Glutamatergic neuron (in vitro differentiated cells): ENCODE measurements at places on chromosomes 16 and 17.

GRCh38 chr16:30958175-30959079 is 873 bp downstream of the SETD1A start:
- H3K36me3 ChIP-seq, result peaks cover 11% of the 10 kb centered on the region
- peak overlapping the region; percentile 93 for H3K4me3 ChIP-seq
- H3K4me1 ChIP-seq, result peaks cover 6% of the 10 kb centered on the region
- peak; percentile 77 for DNase-seq
- H3K27ac ChIP-seq, result peak overlapping the region; percentile 91

DNA sequence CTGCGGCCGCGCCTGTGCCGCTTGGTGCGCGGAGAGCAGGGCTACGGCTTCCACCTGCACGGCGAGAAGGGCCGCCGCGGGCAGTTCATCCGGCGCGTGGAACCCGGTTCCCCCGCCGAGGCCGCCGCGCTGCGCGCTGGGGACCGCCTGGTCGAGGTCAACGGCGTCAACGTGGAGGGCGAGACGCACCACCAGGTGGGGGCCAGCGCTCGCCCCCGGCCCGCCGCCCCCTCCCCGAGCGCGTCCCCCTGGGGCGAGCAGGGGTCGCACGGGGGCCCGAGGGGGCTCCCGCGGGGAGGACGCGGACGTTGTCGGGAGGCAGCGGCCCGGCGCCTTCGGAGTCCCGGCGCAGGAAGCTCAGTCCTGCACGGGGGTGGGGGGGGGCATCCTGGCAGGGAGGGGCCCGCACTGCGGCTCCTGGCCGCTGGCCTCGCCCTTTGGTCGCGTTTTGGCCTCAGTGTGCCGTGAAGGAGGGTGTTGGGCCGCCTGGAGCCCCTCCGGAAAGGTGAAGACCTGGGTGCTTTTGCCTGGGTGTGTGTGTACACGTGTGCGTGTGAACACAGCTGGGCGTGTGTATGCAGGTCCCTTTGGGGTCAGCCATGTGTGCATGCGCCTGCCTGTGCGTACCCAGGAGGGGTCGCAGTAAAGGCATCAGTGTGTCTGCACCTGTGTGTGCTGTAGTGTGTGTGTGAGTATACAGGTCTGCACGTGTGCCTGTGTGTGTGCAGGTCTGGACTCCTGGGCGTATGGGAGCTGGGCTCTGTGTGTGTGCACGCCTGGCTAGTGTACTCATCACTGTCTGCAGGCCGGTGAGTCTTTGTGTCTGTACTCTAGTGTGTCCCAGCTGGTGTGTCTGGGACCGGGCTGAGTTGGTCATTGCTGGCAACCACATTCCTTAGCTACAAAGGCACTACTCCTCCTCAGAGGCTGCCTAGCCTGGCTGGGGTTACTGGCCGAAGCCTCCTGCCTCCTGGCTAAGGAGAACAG is 615 bp downstream of the NHERF2 start:
- H3K4me1 ChIP-seq, result peaks cover 6% of the 10 kb centered on the region
- peak; percentile 48 for DNase-seq
- peak overlapping the region; percentile 52 for H3K27ac ChIP-seq
- H3K27me3 ChIP-seq, result peaks cover 12% of the 10 kb centered on the region
- H3K4me3 ChIP-seq, result peak overlapping the region; percentile 86

GRCh38 chr16:72876981-72877373 is 171.0 kb downstream of the ZFHX3 start:
- H3K4me3 ChIP-seq, result no peak overlapping the region
- no peaks in the 10 kb centered on the region for H3K36me3 ChIP-seq
- H3K4me1 ChIP-seq, result peaks cover 12% of the 10 kb centered on the region
- H3K27ac ChIP-seq, result no peak overlapping the region
- no peaks in the 10 kb centered on the region for H3K27me3 ChIP-seq

GRCh38 chr16:880471-881171 is 80.1 kb upstream of the GNG13 start:
- H3K4me3 ChIP-seq, result no peak overlapping the region
- no peaks in the 10 kb centered on the region for H3K27me3 ChIP-seq
- H3K4me1 ChIP-seq, result no peaks in the 10 kb centered on the region
- peaks cover 17% of the 10 kb centered on the region for H3K36me3 ChIP-seq
- no peak for DNase-seq

DNA sequence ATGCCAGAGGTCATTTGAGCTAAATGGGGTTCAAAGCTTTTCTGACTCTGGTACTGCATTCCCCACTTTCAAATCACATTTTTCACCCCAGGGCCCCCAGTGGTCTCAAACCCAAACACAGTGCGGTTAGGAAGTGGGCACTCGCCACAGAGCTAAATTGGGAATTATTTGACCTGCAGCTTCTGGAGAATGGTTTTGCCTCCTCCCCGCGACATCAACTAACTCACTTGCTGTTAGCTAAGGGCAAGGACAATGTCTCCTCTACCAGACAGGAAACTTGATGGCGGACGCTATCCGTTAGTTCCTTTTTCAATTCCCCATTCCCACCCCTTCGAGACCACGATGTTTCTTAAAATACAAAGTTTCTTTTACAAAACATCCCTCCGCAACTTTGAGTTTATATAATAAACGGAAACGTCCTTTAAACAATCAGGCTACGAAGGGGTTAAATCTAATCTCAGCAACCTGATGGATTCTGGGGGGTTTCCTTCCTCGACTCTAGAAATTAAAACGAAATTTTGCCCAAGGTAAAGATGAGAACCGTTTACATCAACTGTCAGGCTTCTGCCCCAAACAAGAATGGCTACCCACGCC is 500 bp upstream of the KAT7 start:
- H3K27ac ChIP-seq, result peak overlapping the region; percentile 81
- H3K27me3 ChIP-seq, result peaks cover 4% of the 10 kb centered on the region
- no peak for DNase-seq
- H3K4me1 ChIP-seq, result peaks cover 36% of the 10 kb centered on the region
- no peaks in the 10 kb centered on the region for H3K36me3 ChIP-seq

- H3K4me3 ChIP-seq, result peak overlapping the region; percentile 38
- peaks cover 12% of the 10 kb centered on the region for H3K4me1 ChIP-seq
- H3K27ac ChIP-seq, result peak overlapping the region; percentile 44
- no peak for DNase-seq
- peaks cover 2% of the 10 kb centered on the region for H3K27me3 ChIP-seq
Observed at GRCh38 chr17:31508288-31509094, 117.0 kb downstream of the RAB11FIP4 start.

GRCh38 chr16:84449156-84450140 is 55.0 kb downstream of the MEAK7 start:
- H3K4me1 ChIP-seq, result no peaks in the 10 kb centered on the region
- no peak overlapping the region for H3K4me3 ChIP-seq
- H3K36me3 ChIP-seq, result peaks cover 4% of the 10 kb centered on the region
- DNase-seq, result no peak
- no peak overlapping the region for H3K27ac ChIP-seq
- peaks cover 3% of the 10 kb centered on the region for H3K27me3 ChIP-seq

GRCh38 chr17:40666331-40666730 is 1.4 kb upstream of the KRT222 start:
- no peak for DNase-seq
- no peaks in the 10 kb centered on the region for H3K36me3 ChIP-seq
- no peaks in the 10 kb centered on the region for H3K27me3 ChIP-seq

GRCh38 chr17:27858621-27859305 is 34.4 kb downstream of the LYRM9 start:
- H3K4me3 ChIP-seq, result no peak overlapping the region
- peaks cover 6% of the 10 kb centered on the region for H3K27me3 ChIP-seq
- DNase-seq, result no peak
- H3K27ac ChIP-seq, result no peak overlapping the region
- no peaks in the 10 kb centered on the region for H3K36me3 ChIP-seq
- H3K4me1 ChIP-seq, result no peaks in the 10 kb centered on the region

GRCh38 chr17:48153691-48154358 is 46.3 kb downstream of the SNX11 start:
- peak; percentile 42 for DNase-seq
- no peak overlapping the region for H3K4me3 ChIP-seq
- H3K27ac ChIP-seq, result no peak overlapping the region
- peaks cover 1% of the 10 kb centered on the region for H3K27me3 ChIP-seq
- no peaks in the 10 kb centered on the region for H3K36me3 ChIP-seq

- H3K4me1 ChIP-seq, result peaks cover 10% of the 10 kb centered on the region
- H3K4me3 ChIP-seq, result peak overlapping the region; percentile 2
- H3K36me3 ChIP-seq, result peaks cover 9% of the 10 kb centered on the region
Observed at GRCh38 chr16:2333772-2334379, 6.7 kb downstream of the ABCA3 start.
